ENCODE measurements at places on chromosomes 11 and 22.

DNA sequence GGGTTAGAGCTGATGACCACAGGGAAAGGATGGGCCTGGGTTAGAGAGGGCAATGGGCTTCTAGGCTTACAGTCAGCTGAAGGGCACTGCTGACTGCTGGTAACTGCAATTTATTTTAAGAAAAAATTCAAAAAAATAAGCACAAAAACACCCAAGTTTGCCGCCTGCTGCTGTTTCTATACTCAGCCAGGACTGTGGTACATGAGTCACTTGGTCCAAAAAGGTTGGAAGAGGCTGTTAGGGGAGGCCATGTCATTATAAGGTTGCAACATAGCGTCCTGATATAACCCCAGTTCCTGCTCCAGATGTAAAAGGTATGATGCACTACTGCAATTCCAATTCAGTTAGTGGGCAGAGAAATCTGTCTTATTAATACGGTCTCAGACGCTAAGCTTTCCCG lies 98.9 kb downstream of the ETS1 start:
- DNase-seq: no peak

DNA sequence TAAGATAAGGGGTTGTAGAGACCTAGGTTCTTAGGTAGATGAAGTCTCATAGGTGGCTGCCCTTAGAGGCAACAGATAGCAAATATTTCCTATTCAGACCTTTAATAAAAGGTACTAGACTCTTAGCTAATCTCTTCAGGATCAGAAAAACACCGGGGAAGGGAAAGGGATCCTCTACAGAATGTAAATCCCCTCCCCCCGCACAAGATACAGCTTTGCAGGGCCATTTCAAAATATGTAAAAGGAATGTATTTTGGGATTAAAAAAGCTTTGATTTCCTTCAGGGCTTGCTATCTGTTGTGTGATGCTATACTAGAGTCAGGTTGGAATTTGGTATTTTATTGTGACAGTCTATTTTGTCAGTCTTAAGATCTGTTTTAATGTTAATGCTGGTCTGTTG lies 113.2 kb downstream of the SWAP70 start:
- DNase-seq: no peak

- DNase-seq: no peak
Measured at GRCh38 chr11:72102631-72102945, 509 bp downstream of the LAMTOR1 start.

GRCh38 chr11:100930185-100930778 lies 199.3 kb downstream of the PGR start:
- no peak for DNase-seq

DNA sequence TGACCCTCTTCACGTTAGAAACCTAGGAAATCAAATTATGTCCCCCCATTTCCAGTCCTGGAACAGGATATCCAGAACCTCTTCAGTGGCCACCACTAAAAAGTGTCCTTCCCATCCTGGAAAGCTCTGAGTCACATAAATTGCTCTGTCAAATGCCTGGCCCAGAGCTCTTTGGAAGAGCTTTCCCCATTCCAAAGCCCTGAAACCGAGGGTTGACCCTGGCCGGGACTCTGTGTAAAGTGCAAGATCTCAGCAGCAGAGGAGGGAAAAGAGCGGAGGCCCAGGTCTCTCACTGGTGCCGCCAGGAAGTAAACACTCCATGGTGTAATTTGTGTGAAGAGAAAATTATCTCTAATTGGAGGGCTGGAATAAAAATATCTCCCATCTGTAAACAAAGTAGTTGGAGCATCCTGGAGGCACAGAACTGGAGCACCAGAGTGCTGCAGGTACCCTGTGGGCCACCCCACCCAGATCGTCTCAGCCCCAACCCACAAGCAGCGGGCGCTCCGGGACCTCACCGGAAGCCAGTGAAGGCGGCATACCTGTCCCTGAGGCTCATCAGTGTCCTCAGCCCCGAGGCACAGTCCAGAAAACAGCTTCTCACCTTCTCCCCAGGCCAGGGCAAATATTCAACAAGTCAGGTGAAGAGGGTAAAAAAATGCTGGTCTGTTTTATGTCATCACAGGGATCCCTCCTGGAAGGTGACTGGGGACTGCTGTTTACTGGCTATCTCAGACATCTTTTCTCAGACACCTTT lies 4.7 kb upstream of the JAM3 start:
- DNase-seq: no peak

DNA sequence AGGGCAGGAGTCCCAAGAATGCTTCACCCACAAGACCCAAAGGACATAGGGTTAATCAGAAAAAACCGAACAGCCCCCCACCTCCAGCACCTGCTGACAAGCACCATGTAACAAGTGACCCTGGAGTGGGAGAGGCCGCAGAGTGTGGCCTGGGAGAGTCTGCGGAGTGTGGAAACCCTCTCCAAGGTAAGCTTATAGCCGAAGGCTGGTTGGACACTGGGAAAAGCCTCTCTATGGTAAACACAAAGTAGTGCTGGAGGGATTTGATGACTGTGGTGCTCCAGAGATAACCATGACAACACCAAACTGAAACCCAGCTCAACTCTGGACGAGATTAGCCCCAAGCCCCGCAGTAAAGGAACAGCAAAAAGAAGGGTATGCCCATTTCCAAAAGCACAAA lies 19.2 kb downstream of the ASCL2 start:
- DNase-seq: no peak

DNA sequence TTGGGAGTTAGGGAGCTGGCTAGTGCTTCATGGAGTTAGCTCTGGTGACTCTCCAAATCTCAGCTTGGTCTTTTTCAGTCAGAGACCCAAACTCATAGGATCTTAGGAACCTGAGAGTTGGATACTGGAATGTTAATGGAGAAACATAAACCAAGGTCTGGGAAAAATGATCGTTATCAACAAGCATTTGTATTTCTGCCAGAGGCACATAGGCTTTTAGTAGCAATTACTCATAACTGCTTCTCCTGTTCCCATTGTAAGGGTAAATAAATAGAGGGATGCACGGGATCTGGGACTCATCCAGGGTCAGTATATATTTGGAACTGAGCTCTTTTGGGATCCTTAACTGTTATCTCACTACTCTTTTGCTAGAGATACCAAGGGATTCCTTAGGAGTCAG lies 4.8 kb downstream of the BARX2 start:
- DNase-seq: no peak

GRCh38 chr11:65891219-65892136 lies 1.0 kb downstream of the CCDC85B start:
- no peak for DNase-seq

Data from occipital lobe (tissue), 3 donors.